Islet precursor cell (in vitro differentiated cells): ENCODE measurements at places on chromosomes 1 and 21.

DNA sequence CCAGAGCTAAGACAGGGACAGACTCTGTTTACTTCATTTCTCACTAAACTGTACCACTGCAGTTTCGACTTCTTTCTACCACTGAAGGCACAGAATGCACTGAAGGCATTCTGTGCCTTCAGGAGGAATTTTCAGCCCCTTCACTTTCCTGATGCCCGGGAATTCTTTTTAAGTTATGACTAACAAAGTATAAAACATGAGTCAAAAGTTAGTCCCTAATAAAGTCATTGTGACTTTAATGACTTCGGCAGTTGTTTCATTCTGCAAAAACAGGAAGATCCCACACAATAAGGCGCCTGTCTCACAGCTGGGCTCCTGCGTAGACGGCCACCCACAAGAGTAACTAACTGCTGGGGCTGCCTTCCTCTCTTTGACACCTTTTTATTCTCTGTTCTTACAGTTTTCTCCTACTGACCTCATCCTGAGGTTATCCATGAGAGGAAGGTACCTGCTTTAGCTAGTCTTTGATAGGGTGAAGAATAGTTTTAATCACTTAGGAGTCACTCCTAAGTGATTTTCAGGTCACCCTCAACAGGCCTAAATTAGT, 183.9 kb upstream of the SGIP1 start:
- peak; percentile 58 for DNase-seq

GRCh38 chr1:2300004-2300771, 72.1 kb downstream of the SKI start:
- no peak for DNase-seq

DNA sequence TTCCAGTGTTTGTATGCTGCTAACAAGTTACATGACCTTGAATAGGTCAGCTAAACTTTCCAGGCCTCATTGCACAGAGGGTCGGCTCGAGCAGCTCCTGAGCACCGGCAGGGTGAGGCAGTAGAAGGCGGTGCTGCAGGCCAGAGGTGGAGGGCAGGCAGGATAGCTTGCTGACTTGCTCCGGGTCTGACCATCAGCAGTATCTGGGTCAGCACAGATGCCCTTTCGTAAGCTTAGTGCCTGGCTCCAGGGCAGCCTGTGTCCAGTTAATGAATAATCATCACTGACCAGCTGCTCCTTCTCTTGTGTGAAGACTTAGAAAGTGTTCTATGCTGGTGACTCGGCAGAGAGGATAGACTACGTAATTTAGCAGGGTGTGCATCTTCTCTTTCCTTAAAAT, 6.9 kb downstream of the MAPKAPK2 start:
- DNase-seq: no peak

GRCh38 chr21:20661246-20661645, 337.0 kb upstream of the NCAM2 start:
- DNase-seq: no peak

DNA sequence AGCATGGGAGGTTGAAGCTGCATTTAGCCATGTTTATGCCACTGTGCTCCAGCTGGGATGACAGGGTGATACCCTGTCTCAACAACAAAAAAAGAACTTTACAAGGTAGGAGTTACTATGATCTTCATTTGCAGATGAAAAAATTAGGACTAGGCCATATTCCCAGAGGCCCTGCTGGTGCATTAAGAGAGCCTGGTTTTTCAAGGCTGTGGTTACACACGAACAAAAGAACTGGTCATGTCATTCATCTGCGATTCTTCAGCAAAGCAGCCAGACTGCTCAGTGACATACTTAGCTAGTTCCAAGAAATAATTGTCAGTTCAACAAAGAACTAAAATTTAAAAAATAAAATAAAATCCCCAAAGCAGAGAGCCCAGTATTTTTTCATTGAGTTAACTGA, 66.1 kb upstream of the SLC22A15 start:
- DNase-seq: no peak

GRCh38 chr1:190479516-190479915, 1.9 kb upstream of the BRINP3 start:
- no peak for DNase-seq
